ENCODE measurements at places on chromosomes 3 and 15. TPM values are rescaled to one million over a fixed set of nuclear protein-coding genes. Genes with fewer than 3 reads are reported as not detected.
A peak's percentile ranks its signal among the peaks of the same experiment; 100 is the strongest.

DNA sequence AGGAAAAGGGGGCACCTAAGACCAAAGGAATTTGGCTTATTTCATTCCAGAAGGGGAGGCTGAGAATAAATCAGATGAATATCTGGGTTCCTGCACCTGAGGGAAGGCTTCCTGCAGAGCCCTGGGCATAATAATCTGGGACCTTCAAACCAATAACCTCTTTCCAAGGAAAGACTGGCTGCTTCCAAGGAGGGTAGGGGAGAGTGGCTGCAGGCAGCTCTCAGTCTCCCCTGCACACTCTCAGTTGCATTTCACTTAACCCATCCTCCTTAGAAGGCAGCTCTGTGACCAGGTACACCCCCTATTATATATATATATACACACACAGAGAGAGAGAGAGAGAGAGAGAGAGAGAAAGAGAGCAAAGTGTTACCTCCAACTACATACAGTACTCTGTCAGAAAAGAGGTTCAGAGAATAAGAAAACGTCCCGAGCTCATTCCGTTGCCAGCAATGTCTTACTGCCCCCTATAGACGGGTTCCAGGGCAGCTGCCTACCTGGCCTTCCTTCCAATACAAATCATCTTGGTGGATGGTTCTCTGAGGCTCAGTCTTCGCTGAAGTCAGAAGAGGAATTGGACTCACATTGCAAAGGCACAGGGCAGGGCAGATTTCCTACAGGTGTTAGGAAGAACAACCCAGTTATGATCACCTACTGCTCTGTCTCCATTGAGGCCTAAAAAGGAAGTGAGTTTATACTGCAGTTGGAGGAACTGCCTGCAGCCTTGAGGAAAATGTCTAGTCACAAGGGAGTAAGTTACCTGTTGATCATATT, 26.1 kb downstream of the CAPN3 start:
- no peak overlapping the region for H3K27ac ChIP-seq
- DNase-seq, result no peak
- H3K27me3 ChIP-seq, result no peaks in the 10 kb centered on the region
- H3K4me1 ChIP-seq, result peaks cover 9% of the 10 kb centered on the region

GRCh38 chr3:149506540-149506939, 32.0 kb downstream of the TM4SF4 start:
- H3K27me3 ChIP-seq, result no peaks in the 10 kb centered on the region
- H3K4me1 ChIP-seq, result peaks cover 30% of the 10 kb centered on the region
- peak overlapping the region; percentile 83 for H3K27ac ChIP-seq
- no peak overlapping the region for H3K4me3 ChIP-seq
- no peak for DNase-seq

GRCh38 chr15:72787526-72787925, 4.0 kb upstream of the ADPGK start:
- H3K27ac ChIP-seq, result peak overlapping the region; percentile 57
- H3K36me3 ChIP-seq, result no peaks in the 10 kb centered on the region
- peaks cover 41% of the 10 kb centered on the region for H3K4me1 ChIP-seq
- no peak for DNase-seq

DNA sequence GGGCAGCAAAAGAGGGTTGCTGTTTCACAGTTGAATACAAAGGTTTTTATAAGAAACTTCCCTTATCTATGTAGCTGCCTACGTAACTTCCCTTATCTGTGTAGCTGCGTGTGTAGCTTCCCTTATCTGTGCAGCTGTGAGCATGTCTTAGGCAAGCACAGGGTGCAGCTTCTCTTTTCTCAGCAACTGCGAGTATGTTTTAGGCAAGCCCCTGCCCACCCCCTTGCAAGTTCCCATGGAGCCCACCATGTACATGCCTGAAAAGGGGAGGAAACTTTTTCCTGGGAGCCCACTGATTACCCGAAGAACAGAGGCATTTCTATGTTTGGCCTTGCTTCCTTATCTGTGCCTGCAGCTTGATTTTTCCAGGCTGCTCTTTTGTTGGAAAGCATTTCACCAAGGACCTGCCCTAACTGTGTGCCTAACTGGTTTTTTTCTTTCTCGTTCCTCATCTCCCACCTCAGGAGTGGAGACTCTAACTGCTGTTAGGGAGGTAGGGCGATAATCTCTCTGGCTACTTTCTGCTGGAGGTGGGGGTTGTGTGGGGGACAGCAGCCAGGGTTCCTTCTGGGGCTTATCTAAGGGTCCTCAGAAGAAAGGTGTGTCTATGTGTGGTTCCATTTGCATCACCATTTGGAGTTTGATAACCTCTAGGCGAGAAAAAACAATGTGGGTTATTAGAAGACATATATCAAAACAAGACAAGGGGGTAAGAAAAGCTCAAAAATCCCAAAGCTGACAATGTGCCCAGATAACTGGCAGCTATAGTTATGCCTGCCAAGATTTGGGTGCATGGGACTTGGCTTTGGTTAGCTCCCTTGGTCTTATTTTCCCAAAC, 26.0 kb downstream of the SORD start:
- H3K27ac ChIP-seq, result no peak overlapping the region
- no peak overlapping the region for H3K4me3 ChIP-seq
- no peak for DNase-seq
- H3K4me1 ChIP-seq, result no peaks in the 10 kb centered on the region

- DNase-seq, result no peak
- H3K4me3 ChIP-seq, result peak overlapping the region; percentile 64
- no peaks in the 10 kb centered on the region for H3K36me3 ChIP-seq
- H3K27me3 ChIP-seq, result no peaks in the 10 kb centered on the region
- peaks cover 73% of the 10 kb centered on the region for H3K4me1 ChIP-seq
Observed at GRCh38 chr15:99324700-99325099, 73.4 kb downstream of the LRRC28 start.

- H3K36me3 ChIP-seq, result no peaks in the 10 kb centered on the region
- peak overlapping the region; percentile 68 for H3K27ac ChIP-seq
- DNase-seq, result no peak
- H3K4me3 ChIP-seq, result no peak overlapping the region
Observed at GRCh38 chr3:156218353-156218744, 98.0 kb downstream of the KCNAB1 start.

GRCh38 chr3:127320529-127321121, 32.8 kb upstream of the PRR20G start:
- DNase-seq, result no peak
- no peak overlapping the region for H3K27ac ChIP-seq
- no peaks in the 10 kb centered on the region for H3K36me3 ChIP-seq

DNA sequence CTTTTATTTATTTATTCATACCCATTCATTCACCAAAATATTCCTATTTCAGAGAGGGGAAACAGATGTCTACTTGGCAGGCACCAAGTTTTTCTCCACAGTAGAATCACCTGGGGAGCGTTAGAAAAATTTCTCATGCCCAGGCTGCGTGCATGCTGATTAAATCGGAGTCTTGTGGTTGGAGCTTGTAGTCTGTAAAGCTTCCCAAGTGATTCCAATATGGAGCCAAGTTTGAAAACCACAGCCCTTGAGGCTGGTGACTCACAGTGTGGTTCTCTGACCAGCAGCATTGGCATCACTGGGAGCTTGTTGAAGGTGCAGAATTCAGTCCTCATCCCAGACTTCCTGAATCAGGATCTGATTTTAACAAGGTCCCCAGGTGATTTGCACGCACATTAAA, 49.7 kb downstream of the PDHB start:
- H3K4me1 ChIP-seq, result peaks cover 61% of the 10 kb centered on the region
- no peaks in the 10 kb centered on the region for H3K27me3 ChIP-seq
- H3K27ac ChIP-seq, result peak overlapping the region; percentile 94
- H3K36me3 ChIP-seq, result peaks cover 6% of the 10 kb centered on the region
- no peak for DNase-seq
- H3K4me3 ChIP-seq, result no peak overlapping the region

DNA sequence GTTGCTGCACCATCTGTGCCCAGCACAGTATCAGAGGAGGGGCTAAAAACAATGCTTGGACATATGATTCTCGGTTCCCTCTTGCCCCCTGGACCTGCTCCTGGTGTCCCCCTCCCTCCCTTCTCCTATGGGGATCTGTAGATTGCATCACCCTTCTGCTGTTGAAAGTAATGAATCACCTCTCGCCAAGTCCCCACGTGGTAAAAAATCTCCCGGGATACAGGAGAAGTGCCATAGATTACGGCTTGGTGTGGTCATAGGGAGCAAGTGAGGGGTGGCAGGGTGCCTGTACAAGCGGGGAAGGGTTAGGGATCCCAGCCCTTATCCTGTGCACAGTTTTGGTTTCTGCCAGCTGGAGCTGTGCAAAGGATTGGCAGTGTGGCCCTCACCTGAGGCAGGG, 37.7 kb downstream of the AMOTL2 start:
- H3K4me3 ChIP-seq, result no peak overlapping the region
- peak overlapping the region; percentile 82 for H3K27ac ChIP-seq
- H3K36me3 ChIP-seq, result no peaks in the 10 kb centered on the region
- no peak for DNase-seq
- H3K27me3 ChIP-seq, result no peaks in the 10 kb centered on the region

DNA sequence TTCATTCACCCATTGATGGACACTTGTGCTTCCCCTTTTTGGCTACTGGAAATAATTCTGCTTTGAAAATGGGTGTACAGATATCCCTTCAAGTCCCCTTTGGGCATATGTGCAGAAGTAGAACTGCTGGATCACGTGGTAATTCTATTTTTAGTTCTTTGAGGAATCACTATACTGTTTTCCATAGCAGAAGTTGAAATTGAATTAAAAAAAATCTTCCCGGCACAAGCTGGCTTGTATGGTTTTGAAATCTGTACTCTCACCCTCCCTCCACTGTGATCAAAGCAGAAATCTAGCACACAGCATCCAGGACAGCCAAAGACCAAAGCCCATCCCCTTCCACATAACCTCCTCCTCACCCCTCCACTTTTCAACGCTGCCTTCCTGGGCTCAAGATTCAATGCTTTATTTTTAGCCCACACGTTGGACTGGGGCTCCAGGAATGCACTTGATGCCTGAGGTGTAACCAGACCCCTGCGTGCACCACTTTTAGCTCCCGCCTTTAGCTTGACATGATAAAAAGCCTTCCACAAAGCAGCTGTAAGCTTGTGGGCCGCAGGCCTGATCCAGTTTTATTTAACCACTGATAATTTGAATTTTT, 29.9 kb downstream of the TMEM40 start:
- H3K27ac ChIP-seq, result peak overlapping the region; percentile 72
- DNase-seq, result no peak
- no peaks in the 10 kb centered on the region for H3K36me3 ChIP-seq
- H3K27me3 ChIP-seq, result no peaks in the 10 kb centered on the region
- H3K4me3 ChIP-seq, result no peak overlapping the region
- H3K4me1 ChIP-seq, result peaks cover 16% of the 10 kb centered on the region

- peaks cover 2% of the 10 kb centered on the region for H3K27me3 ChIP-seq
- no peak overlapping the region for H3K4me3 ChIP-seq
- DNase-seq, result no peak
- no peak overlapping the region for H3K27ac ChIP-seq
- H3K36me3 ChIP-seq, result no peaks in the 10 kb centered on the region
Observed at GRCh38 chr15:34994925-34995324, 6.8 kb upstream of the ZNF770 start.

GRCh38 chr3:38297947-38298711, 16.0 kb downstream of the SLC22A14 start:
- H3K4me3 ChIP-seq, result no peak overlapping the region
- no peak overlapping the region for H3K27ac ChIP-seq
- H3K27me3 ChIP-seq, result no peaks in the 10 kb centered on the region

- peaks cover 2% of the 10 kb centered on the region for H3K36me3 ChIP-seq
- peaks cover 6% of the 10 kb centered on the region for H3K27me3 ChIP-seq
- DNase-seq, result no peak
- H3K27ac ChIP-seq, result no peak overlapping the region
Observed at GRCh38 chr3:14031271-14031670, 93.4 kb downstream of the CHCHD4 start.

- H3K27me3 ChIP-seq, result no peaks in the 10 kb centered on the region
- H3K27ac ChIP-seq, result no peak overlapping the region
- H3K4me1 ChIP-seq, result peaks cover 55% of the 10 kb centered on the region
Observed at GRCh38 chr15:67118808-67119207, 53.4 kb downstream of the SMAD3 start.

- H3K36me3 ChIP-seq, result peaks cover 3% of the 10 kb centered on the region
- DNase-seq, result no peak
- H3K27ac ChIP-seq, result no peak overlapping the region
- peaks cover 60% of the 10 kb centered on the region for H3K4me1 ChIP-seq
Observed at GRCh38 chr3:99565331-99565730, 73.1 kb upstream of the COL8A1 start.

GRCh38 chr3:144875211-144875610, 903.6 kb downstream of the DIPK2A start:
- no peak overlapping the region for H3K27ac ChIP-seq
- H3K4me3 ChIP-seq, result no peak overlapping the region
- peaks cover 5% of the 10 kb centered on the region for H3K4me1 ChIP-seq
- H3K36me3 ChIP-seq, result no peaks in the 10 kb centered on the region
- DNase-seq, result no peak

GRCh38 chr3:151467069-151467468, 6.2 kb upstream of the IGSF10 start:
- H3K36me3 ChIP-seq, result no peaks in the 10 kb centered on the region
- H3K4me3 ChIP-seq, result no peak overlapping the region
- H3K27me3 ChIP-seq, result peaks cover 15% of the 10 kb centered on the region
- DNase-seq, result no peak

- no peaks in the 10 kb centered on the region for H3K4me1 ChIP-seq
- no peak for DNase-seq
- H3K4me3 ChIP-seq, result no peak overlapping the region
Observed at GRCh38 chr3:1693145-1693544, 405.5 kb upstream of the CNTN4 start.

DNA sequence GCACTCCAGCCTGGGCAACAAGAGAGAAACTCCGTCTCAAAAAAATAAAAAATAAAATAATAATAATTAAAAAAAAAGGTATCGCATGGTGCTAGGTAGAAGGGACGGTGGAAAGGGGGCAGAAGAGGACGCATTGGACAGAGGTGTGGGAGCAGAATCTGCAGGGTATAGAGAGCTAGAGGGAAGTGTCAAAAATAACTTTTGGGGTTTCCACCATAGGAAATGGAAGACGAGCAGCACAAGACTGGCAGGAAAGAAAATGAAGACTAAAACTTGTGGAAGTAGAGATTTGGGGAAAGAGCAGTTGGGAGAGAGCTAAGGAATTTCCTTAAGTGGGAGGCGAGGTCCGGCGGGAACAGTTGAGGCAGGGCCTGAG, 585 bp upstream of the MKRN2 start:
- no peaks in the 10 kb centered on the region for H3K27me3 ChIP-seq
- DNase-seq, result no peak
- H3K36me3 ChIP-seq, result no peaks in the 10 kb centered on the region
- H3K4me3 ChIP-seq, result peak overlapping the region; percentile 96

- no peak for DNase-seq
- peaks cover 52% of the 10 kb centered on the region for H3K4me1 ChIP-seq
- H3K27me3 ChIP-seq, result no peaks in the 10 kb centered on the region
Observed at GRCh38 chr15:68471541-68471940, 39.6 kb upstream of the ITGA11 start.

DNA sequence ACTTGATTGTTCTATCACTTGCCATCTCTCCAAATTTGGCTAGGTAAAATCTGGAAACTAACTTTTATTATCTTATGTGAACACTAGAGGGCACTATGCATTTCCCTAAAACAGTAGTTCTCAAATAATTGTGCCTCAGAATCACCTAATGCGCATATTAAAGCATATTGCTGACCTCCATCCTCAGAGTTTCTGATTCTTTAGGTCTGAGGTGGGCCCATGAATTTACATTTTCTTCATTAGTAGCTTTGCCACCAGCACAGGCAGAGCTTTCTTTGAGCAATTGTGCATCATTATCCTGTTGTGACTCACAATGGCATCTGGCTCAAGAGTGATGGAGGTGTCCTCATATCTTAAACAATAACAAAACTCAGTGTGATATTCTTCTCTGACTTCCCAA, 17.5 kb upstream of the BCHE start:
- peaks cover 5% of the 10 kb centered on the region for H3K27me3 ChIP-seq
- H3K4me3 ChIP-seq, result no peak overlapping the region
- DNase-seq, result no peak

Gene TRIM42
- total RNA-seq, result not detected

Gene OIP5
- total RNA-seq, result 1.8 TPM

Gene ACTR8
- 42.6 TPM for total RNA-seq

Gene LRTM1
- total RNA-seq, result not detected

Gene APOD
- 2.1 TPM for total RNA-seq
